ENCODE measurements at places on chromosomes 7 and 10.

DNA sequence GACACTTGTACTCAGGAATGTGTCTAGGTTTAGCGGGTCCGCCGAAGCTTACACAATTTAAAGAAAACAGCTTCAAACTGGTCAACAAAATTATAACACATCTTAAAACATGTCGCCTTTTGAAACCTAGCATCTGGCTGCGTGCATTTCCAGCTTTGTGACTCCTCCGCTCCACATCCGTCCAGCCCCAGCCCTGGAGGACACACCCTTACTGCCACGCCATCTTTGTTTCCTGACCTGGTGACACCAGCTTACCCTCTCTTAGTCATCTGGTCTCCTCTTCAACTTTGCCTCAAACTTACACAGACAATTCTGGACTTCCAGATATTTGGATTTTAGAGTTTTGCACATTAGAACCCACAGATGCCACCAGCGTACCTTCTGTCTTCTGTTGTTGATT, 198.7 kb upstream of the VSTM2A start:
- no peak for DNase-seq

DNA sequence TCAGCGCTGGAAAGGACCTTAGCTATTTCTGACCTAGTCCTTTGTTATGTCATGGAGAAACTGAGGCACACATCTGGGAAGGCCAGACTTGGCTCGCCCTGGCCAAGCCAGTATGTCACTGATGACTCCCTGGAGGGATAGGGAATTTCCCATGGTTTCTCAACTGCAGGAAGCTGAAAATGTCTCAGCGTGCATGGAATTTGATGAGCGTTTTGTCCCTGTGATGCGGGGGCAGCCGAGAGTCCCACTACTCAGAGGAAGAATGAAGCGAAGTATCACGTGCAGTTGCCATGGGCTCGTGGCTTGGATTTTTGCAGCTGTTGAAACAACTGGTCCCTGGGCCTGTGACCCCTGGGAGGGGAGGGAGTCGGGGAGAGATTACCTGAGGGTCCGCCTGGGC, 44.8 kb downstream of the CLIP2 start:
- no peak for DNase-seq

DNA sequence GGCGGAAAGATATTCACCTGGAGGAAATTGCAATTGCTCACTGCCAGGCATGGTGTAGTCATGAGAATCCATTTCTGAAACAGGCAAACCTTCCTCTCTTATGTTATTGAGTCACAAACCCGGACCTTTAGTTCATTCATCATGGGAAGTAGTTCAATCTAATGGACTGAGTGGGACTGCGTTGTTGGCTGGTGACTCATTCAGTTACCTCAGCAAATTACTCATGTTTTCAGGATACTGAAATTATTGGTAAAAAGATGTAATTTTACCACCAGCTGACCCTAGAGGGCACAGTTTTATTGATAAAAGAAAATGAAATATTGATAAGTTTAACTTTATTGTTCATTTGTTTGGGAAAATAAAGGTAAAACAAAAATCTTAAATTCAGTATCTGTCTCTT, 1194.4 kb upstream of the SORCS1 start:
- peak; percentile 15 for DNase-seq

- no peak for DNase-seq
These were observed 7.8 kb upstream of the DIP2C start for GRCh38 chr10:697097-697875.

GRCh38 chr7:137390076-137390475, 46.5 kb upstream of the PTN start:
- no peak for DNase-seq

DNA sequence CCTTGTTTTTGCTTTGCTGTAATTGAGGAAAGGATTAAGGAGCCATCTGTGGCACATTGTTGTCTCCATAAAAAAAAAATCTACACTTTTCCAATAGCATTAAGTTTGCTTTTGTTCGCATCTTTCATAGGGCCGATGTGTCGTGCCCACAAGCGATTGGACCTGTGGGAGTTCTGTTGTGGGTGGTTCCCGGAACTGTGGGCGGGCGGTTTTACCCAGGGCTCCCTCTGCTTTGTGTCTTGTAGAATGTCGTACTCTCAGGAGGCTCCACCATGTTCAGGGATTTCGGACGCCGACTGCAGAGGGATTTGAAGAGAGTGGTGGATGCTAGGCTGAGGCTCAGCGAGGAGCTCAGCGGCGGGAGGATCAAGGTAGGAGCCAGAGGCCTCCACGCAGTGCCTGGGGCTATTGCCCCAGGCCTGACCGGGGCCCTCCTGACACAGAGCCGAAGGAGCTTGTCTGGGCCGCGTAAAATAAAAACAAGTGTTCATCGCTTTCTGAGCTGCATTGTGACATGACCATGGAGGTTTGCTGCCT, 92.4 kb downstream of the ACTR3B start:
- DNase-seq: no peak

DNA sequence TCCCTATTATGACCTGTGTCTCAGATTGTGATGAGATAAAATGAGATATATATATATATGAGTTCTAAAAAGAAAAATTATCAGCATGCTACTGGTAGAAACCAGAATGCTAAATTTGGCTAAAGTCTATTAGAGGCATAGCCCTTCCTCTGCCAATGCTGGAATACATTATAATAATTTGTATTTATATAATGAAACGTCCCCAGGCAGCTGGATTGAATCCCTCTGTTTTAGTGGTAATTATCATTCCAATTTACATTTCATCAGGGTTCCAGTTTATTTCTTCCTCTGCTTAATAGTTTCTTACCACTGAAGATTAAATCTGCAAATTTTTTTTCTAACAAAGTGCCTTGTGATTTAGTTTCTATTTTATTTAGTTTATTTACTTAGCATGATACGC, 71.8 kb upstream of the ABI1 start:
- DNase-seq: no peak

DNA sequence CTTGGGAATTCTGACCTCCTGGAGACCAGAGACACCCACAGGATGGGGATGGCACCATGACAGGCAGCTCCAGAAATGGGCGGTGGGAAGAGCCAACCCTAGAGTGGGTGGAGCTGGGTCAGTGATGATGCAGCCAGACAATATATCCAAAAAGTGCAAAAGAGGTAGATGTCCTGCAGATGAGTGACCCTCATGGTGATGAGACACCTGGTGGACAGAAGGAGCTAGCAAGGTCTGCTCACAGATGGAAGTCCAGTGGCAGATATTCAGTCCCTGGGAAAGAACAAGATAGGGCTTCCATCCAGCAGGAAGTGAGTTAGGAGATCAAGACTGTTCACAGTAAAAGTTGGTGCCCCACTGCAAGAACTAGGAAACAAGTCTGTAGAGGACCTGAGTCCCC, 19.2 kb upstream of the GRB10 start:
- DNase-seq: no peak

- DNase-seq: no peak
These were observed 41.7 kb downstream of the GTF2IRD1 start for GRCh38 chr7:74495112-74496086.

- DNase-seq: no peak
These were observed 35.3 kb downstream of the AMZ1 start for GRCh38 chr7:2723138-2723850.

GRCh38 chr10:106826716-106827115, 337.8 kb downstream of the SORCS1 start:
- no peak for DNase-seq

GRCh38 chr7:26369593-26369992, 77.9 kb downstream of the SNX10 start:
- DNase-seq: peak; percentile 79

DNA sequence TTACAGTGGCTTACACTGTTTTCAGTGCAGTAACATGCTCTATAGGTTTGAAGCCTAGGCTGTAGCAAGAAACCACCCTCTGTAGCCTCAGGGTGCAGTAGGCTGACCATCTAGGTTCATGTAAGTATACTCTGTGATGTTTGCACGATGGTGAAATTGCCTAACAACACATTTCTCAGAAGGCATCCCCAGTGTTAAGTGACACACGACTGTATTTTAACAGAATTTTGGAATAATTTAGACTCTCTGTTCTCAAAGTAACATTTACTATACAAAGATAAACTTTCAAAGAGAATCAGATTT, 44.6 kb upstream of the BHLHA15 start:
- no peak for DNase-seq

GRCh38 chr7:115763347-115763746, 267.2 kb downstream of the TFEC start:
- DNase-seq: no peak

DNA sequence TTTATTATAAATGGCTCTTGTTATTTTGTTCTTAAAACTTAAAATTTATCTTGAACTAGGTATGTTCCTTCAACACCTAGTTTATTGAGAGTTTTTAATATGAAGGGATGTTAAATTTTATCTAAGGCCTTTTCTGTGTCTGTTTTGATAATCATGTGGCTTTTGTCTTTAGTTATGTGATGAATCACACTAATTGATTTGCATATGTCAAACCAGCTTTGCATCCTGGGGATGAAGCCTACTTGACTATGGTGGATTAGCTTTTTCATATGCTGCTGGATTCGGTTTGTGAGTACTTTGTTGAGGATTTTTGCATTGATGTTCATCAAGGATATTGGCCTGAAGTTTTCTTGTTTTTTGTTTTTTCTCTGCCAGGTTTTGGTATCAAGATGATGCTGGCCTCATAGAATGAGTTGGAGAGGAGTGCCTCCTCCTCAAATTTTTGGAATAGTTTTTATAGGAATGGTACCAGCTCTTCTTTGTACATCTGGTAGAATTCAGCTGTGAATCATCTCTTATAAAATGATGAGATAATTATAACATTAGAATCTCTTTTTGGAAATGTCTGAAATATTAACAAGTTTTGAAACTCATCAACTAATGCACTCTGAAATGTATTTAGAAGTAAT, 78.7 kb upstream of the AGR3 start:
- DNase-seq: no peak

GRCh38 chr10:1644191-1644711, 93.1 kb downstream of the ADARB2 start:
- no peak for DNase-seq

DNA sequence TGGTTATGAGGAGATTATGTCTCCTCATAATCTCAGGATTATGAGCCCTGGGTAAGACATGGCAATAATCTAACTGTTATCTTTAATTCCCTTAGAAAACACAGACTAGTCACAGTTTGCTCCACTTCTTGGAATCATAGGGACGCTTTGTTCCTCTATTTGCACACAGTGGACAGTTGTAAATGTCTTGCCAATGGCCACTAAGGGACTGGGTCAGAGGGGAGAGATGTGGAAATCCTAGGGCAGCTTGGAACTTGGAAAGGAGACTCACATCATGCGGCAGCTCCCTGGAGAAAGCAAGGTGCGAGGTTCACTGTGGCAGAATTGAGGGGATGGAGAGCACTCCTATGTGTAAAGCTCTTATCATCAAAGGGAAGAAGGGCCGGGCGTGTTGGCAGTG, 266.1 kb downstream of the PRPF18 start:
- DNase-seq: no peak

GRCh38 chr7:14846405-14846804, 56.1 kb downstream of the DGKB start:
- DNase-seq: no peak

DNA sequence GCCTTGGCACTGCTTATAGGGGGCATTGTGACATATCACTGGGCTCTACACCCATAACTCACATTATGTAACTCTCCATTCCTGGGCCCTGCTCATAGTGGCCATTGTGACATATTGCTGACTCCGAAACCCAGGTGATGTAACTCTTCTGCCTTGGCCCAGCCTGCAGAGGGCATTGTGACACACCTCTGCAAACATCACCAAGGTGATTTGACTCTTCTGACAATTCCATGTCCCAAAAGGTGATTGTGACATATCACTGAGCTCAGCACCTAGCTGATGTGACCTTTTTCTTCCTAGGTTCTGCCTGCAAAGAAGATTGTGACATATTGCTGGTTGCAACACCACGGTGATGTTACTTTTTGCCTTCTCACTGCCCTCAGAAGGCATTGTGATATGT, 36.5 kb upstream of the ZNF680 start:
- no peak for DNase-seq

- DNase-seq: no peak
These were observed 101.5 kb downstream of the ARHGAP22 start for GRCh38 chr10:48503293-48503911.

GRCh38 chr10:113613977-113614690, 49.7 kb downstream of the NRAP start:
- no peak for DNase-seq

GRCh38 chr7:64619705-64620104, 46.2 kb upstream of the ZNF107 start:
- DNase-seq: no peak

GRCh38 chr10:19817231-19817933, 1.1 kb downstream of the PLXDC2 start:
- peak; percentile 59 for DNase-seq

- DNase-seq: no peak
These were observed 182.8 kb downstream of the ELMO1 start for GRCh38 chr7:37265876-37266275.

DNA sequence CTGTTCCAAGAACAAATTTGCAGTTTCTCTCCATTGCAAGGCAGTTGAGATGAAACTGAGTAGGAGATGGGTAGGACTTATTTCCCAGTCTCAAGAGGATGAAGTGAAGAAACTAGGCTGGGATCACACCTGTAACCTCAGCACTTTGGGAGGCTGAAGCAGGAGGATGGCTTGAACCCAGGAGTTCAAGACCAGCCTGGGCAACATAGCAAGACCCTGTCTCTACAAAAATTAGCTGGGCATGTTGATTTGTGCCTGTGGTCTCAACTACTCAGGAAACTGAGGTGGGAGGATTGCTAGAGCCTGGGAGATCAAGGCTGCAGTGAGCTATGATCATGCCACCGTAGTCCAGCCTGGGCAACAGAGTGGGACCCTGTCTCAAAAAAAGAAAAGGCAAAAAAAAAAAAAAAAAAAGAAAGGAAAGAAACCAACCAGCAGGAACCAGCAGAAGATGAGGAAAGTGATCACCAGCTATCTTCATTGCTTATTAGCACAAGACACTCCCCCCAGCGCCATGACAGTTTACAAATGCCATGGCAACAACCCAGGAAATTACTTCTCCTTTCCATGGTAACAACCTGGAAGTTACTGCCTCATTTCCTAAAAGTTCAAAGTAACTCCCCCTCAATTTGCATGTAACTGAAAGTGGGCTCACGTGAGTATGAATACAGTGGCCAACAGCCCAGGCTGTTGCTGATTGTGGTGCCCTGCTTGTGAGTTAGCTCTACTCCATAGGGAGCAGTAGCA, 18.3 kb upstream of the ST8SIA6 start:
- DNase-seq: no peak

GRCh38 chr7:23892019-23892418, 182.0 kb downstream of the STK31 start:
- DNase-seq: peak; percentile 88

- DNase-seq: no peak
These were observed 2.2 kb upstream of the ASCC1 start for GRCh38 chr10:72218325-72218724.

DNA sequence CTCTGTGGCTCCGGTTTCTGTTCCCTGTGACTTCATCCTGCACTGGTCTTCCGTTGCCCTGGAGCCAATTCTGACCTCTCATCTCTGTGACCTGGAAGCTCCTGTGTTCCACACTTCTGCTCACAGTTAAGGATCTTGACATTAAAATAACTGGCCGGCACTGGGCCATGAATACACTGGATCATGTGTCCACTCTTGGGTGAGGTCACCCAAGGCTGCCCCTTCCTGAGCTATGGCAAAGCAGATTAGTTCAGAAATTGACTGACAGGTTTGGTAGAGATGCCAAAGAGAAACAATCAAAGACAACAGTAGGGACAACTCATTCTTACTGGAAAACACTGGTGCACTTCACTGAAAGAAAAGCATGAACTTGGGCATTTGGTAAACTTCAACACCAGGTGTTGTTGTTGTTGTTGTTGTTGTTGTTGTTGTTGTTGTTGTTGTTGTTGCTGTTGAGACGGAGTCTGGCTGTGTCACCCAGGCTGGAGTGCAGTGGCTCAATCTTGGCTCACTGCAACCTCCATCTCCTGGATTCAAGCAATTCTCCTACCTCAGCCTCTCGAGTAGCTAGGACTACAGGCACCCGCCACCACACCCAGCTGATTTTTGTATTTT, 36.7 kb upstream of the GRID1 start:
- no peak for DNase-seq

Data from umbilical cord (tissue), 2 donors.